NB4 (cell line): ENCODE measurements at places on chromosomes 11 and 22.

DNA sequence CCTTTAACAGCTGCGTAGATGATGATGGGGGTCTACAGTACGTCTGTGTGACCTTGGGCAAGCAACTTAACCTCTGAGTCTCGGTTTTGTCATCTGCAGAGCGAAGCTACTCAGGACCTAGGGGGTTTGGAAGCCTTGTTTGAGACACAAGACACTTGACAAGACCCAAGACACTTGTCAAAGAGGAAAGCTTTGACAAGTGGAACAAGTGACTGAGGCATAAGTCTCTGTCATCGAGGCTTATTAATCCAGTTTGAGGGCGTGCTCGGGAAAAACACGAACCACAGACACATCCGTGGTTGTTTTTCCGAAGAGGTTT lies 732 bp upstream of the PC start:
- DNase-seq: no peak

DNA sequence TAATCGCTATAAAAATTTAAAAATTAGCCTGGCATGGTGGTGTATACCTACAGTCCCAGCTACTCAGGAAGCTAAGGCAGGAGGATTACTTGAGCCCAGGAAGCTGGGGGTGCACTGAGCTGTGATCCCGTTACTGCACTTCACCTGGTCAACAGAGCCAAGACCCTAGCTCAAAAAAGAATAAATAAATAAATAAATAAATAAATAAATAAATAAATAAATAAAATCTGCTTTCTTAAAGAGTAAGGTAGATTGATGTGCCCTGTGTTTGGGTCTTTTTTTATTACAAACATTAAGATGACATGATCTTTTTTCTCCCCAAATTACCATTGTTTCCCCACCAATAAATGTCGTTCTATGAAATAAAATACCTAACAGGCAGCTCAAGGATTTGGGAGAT lies 114.3 kb upstream of the APOA1 start:
- no peak for DNase-seq

DNA sequence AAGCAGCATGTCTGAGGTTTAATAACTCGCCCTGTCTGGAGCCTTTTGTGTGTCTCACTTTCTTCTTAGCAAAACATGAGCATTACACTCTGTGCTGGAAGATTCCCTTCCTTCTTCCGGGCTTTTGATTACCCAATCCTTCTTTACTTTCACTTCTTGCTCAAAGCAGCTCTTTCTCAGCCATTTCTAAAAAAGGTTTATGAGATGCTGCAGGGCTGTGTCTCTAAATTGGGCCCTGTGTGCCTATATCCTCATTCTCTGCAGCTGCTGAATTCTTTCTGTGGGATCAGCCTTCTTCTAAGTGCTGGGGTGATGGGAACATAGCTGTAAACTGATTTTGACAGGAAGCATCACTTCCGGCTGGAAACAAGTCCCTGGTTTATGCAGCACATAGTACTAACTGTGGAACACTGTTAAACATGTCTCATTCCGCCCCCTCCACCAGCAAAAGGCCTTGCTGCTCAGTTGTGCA lies 71.8 kb downstream of the PIWIL4 start:
- DNase-seq: peak; percentile 73

DNA sequence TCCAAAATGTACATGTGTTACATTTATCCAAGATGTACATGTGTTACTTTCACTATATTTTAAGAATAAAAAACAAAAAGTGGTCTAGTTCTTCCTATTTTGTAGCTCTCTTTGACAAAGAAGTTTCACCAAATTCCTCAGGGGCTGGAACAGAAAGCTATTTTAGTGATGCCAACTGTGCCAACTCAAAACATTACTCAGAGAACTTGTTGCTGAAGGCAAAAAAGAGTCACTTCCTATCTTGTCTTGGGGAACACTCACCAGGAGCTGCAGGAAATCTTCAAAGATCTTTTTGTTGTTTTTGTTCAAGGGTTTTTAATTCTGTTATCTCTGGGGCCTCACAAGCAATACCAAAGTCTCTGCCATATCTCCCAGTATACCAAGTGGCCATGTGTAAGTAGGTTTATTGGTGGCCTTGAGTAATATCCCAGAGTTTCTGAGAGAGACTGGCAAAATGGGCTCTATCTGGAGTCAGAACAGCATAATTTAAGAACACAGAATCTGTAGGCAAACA lies 13.6 kb upstream of the EED start:
- DNase-seq: no peak

GRCh38 chr11:112928136-112928535 lies 33.1 kb upstream of the NCAM1 start:
- DNase-seq: no peak

DNA sequence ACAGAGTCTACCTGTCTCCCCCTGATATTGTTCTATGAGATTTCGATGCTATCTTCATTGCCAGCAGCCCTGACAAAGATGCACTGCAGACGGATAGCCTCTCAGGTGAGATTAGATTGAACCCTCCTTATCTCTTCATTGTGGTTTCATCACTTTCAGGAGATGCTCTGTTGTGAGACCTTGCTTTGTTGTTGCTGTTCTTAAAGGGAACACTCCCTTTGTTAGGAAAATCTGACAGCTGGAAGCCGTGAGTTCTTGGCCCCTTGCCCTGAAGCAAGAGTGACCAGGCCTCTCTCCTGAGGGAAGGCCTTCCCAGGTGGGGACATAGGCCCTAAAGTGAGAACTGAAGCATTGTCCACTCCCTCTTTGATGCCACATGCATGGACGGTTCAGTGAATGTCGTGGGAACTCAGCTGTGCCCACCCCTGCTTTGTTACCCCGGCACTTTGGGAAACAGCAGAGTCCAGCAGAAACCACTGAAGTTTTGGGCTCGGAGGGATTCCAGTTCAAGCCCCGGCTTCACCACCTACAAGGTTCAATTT lies 976.1 kb downstream of the TBC1D22A start:
- DNase-seq: no peak

- no peak for DNase-seq
These were observed 517.9 kb downstream of the TBC1D22A start for GRCh38 chr22:47280301-47280700.

DNA sequence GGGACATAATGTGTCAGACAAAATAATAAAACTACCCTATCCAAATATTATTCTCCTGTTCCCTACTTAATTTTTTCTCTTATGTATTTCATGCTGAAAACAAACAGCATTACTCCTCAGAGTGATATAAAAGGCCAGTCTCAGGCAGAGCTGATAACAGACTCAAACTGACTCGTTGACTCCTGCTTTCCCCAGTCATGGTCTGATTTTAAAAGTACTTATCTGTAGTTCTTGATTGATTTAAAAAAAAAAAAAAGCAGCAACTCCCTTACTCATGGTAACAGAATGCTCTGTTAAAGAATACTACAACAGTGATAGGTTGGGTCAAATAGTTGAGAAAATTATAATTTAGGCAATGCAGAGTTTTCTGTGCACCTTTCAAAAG lies 90.3 kb upstream of the BARX2 start:
- no peak for DNase-seq

GRCh38 chr11:34621876-34622275 lies 983 bp downstream of the EHF start:
- no peak for DNase-seq

DNA sequence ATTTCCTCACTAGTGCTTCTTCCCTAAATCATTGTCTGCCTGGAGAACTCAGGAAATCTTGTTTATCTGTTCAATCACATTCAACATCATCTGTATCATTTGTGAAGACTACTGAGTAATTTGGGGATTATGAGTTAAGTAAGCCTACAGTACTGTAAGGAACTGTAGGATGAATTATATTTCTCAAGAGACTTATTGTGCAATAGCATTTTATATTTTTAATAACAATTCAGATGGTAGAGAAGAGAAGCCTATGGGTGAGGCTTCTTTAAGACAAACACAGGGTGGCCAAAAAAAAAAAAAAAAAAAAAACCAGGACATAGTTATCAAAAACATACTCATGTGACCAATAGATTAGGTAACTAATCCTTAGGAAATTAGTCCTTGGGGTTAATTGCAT lies 282.7 kb downstream of the FAM181B start:
- DNase-seq: no peak

- DNase-seq: no peak
These were observed 7.8 kb downstream of the TTC12 start for GRCh38 chr11:113322158-113322557.

DNA sequence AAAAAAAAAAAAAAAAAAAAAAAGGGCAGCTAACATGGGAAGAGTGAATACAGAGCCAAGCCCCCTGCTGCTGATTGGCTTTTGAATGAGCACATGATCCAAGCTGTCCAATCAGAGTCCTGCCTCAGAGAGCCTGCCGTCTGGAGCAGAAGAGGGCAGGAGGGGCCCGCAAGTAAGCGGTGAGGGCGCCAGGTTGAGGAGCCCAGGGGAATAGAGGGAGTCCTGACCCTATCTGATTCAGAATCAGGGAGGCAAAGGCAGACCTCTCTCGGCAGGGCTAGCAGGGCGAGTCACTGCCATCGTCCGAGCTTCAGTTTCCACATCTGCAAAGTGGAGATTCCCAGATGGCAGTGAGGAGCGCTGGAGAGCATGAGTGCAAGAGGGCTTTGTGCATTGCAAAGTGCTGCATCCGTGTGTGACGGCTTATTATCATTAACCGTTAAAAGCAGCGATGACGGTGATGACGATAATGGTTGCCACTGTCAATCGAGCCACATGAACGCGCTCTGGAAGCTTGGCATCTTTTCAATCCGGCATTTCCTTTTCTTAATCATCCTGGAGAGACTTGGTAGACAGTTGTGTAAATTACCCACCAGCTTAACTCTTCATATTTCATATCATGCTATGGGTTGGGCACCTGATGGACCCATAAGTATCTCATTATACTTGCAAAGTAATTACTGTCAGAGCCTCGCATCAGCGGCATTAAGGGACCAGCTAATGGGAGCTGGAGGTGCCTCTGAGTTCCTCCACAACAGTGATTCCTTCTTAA lies 68.6 kb upstream of the ATXN10 start:
- DNase-seq: peak; percentile 96

DNA sequence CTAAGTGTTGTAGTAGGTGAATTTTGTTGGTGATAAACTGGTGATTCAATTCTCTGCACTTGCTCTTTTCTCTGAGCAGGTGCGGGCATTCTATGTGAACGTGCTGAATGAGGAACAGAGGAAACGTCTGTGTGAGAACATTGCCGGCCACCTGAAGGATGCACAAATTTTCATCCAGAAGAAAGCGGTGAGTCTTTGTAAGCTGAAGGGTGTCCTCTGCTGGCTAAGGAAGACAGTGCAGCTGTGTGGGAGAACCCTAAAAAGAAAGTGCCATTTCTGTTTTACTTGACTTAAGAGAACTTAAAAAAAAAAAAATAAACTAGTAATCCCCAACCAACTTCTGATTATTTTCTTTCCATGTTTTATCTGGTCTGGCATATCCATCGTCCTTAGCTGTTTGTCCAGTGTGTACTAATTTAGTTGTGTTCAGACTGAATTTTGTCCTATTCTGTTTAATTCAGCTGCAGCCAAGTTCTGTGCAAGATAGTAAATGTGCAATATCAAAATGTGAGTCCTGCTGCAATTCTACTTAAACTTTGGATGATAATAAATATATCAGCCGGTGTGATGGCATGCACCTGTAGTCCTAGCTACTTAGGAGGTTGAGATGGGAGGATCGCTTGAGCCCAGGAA lies 29.6 kb downstream of the CAT start:
- peak; percentile 76 for DNase-seq

DNA sequence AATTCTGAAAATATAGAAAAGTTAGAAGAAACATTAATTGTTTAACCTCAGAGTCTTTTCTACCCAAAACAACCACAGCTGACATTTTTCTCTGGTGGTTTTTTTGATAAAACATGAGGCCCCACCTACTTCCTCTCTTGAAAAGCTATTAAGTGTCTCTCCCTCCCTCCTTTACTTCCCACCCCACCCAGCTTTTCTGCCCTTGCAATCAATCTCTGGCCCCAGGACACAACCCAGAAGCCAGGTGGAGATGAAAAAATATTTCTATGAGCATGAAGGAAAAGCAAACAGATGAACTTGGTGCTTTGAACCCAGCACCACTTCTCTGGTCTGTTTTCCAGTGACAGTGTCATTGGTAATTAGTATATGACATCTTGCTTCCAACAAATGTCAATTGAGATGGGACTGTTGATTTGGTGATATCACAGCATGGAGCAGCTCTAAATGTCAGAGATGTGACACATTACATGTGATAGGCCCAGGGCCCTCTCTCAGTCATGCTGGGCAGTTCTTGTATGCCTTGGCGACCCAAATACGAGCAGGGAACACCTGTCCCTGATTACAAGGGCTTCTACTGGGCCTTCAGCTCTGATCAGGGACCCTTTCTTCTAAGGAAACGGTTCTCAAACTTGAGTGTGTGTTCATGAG lies 23.9 kb upstream of the TMPRSS13 start:
- peak; percentile 54 for DNase-seq

DNA sequence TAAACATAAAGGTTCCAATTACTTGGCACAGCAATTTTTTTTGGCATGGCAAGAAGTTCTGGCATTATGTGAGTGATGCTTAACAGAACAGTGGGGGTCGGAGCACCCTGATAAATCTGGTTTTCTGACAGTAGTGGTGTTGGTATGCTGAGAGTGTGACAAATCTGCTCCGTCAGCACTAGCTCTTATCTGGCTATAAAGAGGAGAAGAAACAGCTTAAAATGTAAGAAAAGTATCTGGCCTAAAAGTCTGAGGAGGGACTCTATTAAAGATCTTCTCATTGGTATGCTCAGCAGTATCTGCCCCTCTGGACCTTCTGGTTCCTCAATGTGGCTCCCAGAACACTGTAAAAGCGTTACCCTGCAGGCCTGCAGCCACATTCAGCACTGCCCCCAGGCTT lies 137.4 kb downstream of the PLEKHA7 start:
- no peak for DNase-seq

DNA sequence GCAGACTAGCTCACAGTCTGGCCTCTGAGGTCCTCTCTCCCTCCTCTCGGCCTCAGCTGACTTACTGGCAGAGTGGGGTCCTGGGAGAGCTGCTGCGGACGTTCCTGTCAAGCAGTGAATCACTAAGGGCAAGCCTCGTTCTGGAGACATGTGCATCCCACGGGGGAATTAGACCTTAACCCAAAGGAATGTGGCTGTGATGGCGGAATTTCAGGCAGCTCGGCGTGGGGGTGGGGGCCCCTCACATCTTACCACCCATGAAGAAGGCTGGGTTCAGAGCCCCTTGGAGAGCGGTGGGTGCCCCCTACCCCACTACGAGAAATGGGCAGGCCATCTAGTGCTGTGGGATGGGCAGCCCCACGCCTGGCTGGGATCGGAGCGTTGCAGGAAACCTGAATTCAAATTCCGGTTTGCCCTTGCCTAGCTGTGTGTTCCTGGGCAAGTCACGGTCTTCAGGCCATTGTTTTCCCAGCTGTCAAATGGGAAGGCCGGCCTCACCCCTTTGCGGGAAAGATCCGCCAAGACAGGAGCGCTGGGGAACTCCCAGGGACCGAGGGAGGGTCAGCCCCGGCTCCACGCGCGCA lies 554 bp downstream of the LRRC32 start:
- DNase-seq: no peak

- DNase-seq: no peak
These were observed 16.4 kb downstream of the CSNK2A3 start for GRCh38 chr11:11336664-11337063.

GRCh38 chr22:36417281-36417686 lies 29.5 kb upstream of the MYH9 start:
- no peak for DNase-seq

GRCh38 chr11:46049325-46049897 lies 71.8 kb downstream of the PHF21A start:
- no peak for DNase-seq

GRCh38 chr11:15189641-15190365 lies 75.1 kb downstream of the INSC start:
- DNase-seq: no peak
